ENCODE measurements at places on chromosomes 2 and 18. TPM values are rescaled to one million over a fixed set of nuclear protein-coding genes. Genes with fewer than 3 reads are reported as not detected.
A peak's percentile ranks its signal among the peaks of the same experiment; 100 is the strongest.

- DNase-seq = no peak
- H3K27ac ChIP-seq = no peak overlapping the region
- no peaks in the 10 kb centered on the region for H3K4me1 ChIP-seq
- no peaks in the 10 kb centered on the region for H3K36me3 ChIP-seq
- H3K27me3 ChIP-seq = no peaks in the 10 kb centered on the region
- no peak overlapping the region for H3K4me3 ChIP-seq
Observed at GRCh38 chr2:131580187-131580586, 52.5 kb downstream of the CCDC74A start.

GRCh38 chr18:55795101-55795669 lies 207.2 kb upstream of the TCF4 start:
- H3K27me3 ChIP-seq = no peaks in the 10 kb centered on the region
- no peak overlapping the region for H3K4me3 ChIP-seq
- no peaks in the 10 kb centered on the region for H3K4me1 ChIP-seq
- no peaks in the 10 kb centered on the region for H3K36me3 ChIP-seq
- DNase-seq = no peak

DNA sequence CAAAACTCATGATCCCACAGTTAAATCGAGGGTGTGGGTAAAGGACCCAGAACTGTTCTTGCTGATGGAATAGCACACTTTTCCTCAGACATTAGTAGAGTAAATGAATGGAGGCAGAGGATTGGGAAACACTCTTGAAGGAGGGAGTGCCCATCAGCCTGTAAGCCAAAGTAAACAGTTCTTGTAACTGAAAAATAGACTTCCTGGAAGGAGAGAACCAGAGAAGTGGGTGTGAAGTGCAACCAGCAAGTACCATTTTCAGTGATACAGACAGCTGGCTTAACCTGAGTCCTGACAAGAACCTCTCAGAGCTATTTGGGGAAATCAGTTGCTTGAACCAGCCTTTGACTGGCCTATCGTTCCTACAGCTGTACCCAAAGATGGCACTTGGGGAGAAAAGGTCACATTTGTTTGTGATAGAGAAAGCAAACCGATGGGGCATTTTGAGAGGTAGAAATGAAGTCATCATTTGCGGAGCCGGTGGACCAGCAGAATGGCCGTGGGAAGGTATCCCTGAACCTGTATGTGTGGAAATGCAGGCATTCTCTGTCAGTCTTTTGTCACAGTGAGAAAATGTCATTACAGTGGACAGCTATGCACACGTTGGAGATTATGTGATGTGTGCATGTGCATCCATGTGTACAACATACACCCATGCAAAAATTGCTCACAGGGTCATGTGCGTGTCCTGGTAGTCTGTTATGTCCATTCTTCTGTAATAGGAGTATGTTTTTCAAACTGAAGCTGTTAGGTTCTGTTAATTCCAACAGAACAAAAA lies 17.8 kb downstream of the CRIM1 start:
- no peaks in the 10 kb centered on the region for H3K36me3 ChIP-seq
- H3K27me3 ChIP-seq = no peaks in the 10 kb centered on the region
- peaks cover 44% of the 10 kb centered on the region for H3K4me1 ChIP-seq
- no peak overlapping the region for H3K27ac ChIP-seq
- DNase-seq = no peak

DNA sequence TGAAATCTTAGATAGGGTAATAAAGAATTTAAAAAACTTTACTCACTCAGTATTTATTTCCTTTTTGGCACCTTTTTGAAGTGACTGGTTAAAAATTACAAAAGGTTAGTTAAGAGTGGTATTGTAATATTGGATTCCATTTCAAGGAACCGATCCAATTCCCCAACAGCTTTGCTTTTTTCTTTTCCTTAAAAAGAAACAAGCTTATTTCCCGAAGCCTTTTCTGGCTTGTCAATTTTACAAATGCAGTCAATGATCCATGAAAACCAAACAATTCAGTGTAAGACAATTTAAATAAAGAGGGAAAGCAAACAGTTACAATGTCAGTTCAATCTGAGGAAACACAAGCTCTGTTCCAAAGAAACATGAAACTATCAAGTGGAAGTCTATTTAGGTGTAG lies 200.2 kb downstream of the RIT2 start:
- H3K36me3 ChIP-seq = no peaks in the 10 kb centered on the region
- no peak overlapping the region for H3K4me3 ChIP-seq
- DNase-seq = no peak
- no peaks in the 10 kb centered on the region for H3K27me3 ChIP-seq

DNA sequence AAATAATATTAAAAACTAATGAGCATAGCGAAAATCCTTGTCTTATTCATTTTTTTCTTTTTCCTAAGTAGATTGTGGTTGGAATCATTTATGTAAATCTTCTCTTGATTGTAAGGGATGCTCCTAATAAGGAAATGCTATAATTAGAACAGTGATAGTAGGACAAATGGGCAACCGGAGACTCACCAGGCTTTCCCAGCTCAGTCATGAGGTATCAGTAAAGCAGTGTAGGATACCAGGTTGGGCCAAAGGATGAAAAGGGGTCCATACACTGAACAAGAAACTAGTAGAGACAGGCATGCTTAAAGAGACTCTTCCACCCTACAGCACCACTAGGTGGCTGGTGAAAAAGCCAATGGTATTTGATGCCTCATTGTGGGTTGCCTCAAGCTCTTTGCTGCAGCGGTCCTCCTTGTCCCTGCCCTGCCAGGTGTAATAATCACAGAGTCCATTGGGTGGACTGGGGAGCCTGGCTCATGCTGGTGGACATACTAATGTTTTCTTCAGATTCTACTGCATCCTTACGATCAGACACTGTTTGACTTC lies 71.4 kb upstream of the FAM98A start:
- no peaks in the 10 kb centered on the region for H3K36me3 ChIP-seq
- DNase-seq = no peak
- no peaks in the 10 kb centered on the region for H3K27me3 ChIP-seq

DNA sequence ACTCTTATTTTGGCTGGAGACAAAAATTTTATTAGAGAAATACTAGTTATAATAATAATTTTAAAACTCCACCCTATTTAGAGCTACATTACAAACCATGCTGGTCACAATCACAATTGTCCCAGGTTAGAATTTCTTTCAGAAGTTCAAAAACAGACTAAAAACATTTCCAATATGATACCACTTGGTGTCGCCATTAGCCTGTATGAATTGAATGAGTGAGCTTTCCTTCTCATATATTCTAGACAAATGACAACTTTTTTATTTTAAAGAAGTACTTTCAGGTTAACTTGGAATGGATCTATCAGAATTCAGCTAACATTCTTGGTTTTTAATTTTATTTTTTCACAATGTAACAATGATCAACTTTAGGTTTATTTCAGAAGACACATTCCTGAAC lies 48.0 kb downstream of the SERPINB8 start:
- H3K4me1 ChIP-seq = no peaks in the 10 kb centered on the region
- H3K36me3 ChIP-seq = no peaks in the 10 kb centered on the region
- H3K27ac ChIP-seq = no peak overlapping the region
- no peaks in the 10 kb centered on the region for H3K27me3 ChIP-seq
- no peak overlapping the region for H3K4me3 ChIP-seq

- H3K27ac ChIP-seq = no peak overlapping the region
- no peaks in the 10 kb centered on the region for H3K27me3 ChIP-seq
- H3K36me3 ChIP-seq = no peaks in the 10 kb centered on the region
- no peak overlapping the region for H3K4me3 ChIP-seq
- no peak for DNase-seq
Observed at GRCh38 chr2:15069149-15069548, 436.6 kb downstream of the LRATD1 start.

- no peaks in the 10 kb centered on the region for H3K36me3 ChIP-seq
- H3K4me3 ChIP-seq = no peak overlapping the region
- H3K4me1 ChIP-seq = no peaks in the 10 kb centered on the region
- DNase-seq = no peak
Observed at GRCh38 chr2:56813490-56813889, 629.7 kb downstream of the CCDC85A start.

GRCh38 chr2:39604866-39605265 lies 60.9 kb upstream of the TMEM178A start:
- no peaks in the 10 kb centered on the region for H3K27me3 ChIP-seq
- H3K4me1 ChIP-seq = no peaks in the 10 kb centered on the region
- no peaks in the 10 kb centered on the region for H3K36me3 ChIP-seq
- no peak overlapping the region for H3K4me3 ChIP-seq
- H3K27ac ChIP-seq = no peak overlapping the region

DNA sequence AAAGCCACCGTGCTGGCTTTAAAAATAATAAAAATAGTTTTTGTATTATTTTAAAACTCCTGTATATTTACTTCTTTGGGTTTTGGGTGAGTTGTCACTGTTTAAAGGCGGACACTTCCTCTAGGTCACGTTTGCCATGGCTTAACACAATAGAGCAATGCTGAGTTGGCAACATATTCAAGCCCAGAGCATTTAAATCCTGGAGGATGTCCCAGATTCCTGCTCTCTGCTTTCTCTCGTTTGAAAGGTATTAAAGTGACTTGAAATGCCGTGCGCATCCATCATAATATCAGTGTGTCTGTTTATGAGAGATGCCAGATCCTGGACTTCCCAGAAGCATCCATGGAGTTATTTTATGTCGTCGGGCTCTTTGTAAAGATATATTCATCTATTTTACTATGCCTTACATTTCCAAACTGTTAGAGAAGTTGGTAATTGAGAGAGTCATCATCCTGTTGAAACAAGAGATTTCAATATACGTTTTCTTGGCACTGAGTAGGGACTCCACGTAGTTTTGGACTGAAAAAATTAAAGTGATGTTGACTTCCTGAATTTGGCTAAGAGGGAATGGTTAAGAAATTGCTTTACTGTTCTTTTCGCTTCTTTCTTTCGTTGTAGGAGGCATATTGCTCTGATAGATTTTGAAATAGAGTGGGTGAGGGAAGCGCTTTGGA lies 150.6 kb downstream of the ZNF236 start:
- H3K27me3 ChIP-seq = no peaks in the 10 kb centered on the region
- H3K4me3 ChIP-seq = no peak overlapping the region
- no peak for DNase-seq
- H3K27ac ChIP-seq = no peak overlapping the region
- no peaks in the 10 kb centered on the region for H3K36me3 ChIP-seq

- no peaks in the 10 kb centered on the region for H3K4me1 ChIP-seq
- DNase-seq = no peak
- no peaks in the 10 kb centered on the region for H3K27me3 ChIP-seq
Observed at GRCh38 chr2:231720987-231721966, 13.0 kb downstream of the PTMA start.

GRCh38 chr2:60331115-60331809 lies 222.2 kb downstream of the BCL11A start:
- H3K27me3 ChIP-seq = no peaks in the 10 kb centered on the region
- H3K36me3 ChIP-seq = no peaks in the 10 kb centered on the region
- no peak overlapping the region for H3K27ac ChIP-seq
- H3K4me1 ChIP-seq = no peaks in the 10 kb centered on the region

GRCh38 chr18:62327977-62328376 lies 2.9 kb downstream of the TNFRSF11A start:
- H3K4me1 ChIP-seq = no peaks in the 10 kb centered on the region
- DNase-seq = no peak
- H3K4me3 ChIP-seq = no peak overlapping the region
- no peaks in the 10 kb centered on the region for H3K36me3 ChIP-seq
- H3K27ac ChIP-seq = no peak overlapping the region

DNA sequence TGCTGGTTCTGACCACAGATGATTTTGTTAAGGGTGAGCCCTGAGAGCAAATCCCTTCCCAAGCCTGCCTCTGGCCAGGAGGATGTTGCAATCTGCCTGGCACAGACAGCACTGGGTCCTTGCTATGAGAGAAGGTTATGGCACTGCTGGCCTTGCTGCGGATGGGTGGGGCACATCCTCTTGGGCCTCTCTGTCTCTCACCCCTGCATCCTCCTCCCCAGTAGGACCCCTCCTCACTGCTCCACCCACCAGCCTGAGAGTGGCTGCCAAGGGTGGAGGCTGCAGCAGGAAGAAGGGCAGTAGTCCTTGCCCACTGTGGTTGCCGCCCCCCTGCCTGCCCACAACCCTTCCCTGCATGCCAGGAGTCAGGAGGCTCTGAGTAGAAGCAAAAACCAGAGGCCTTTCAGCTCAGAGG lies 180.9 kb downstream of the ZBTB7C start:
- H3K36me3 ChIP-seq = no peaks in the 10 kb centered on the region
- H3K27me3 ChIP-seq = no peaks in the 10 kb centered on the region
- DNase-seq = no peak
- no peak overlapping the region for H3K4me3 ChIP-seq
- no peak overlapping the region for H3K27ac ChIP-seq
- no peaks in the 10 kb centered on the region for H3K4me1 ChIP-seq

DNA sequence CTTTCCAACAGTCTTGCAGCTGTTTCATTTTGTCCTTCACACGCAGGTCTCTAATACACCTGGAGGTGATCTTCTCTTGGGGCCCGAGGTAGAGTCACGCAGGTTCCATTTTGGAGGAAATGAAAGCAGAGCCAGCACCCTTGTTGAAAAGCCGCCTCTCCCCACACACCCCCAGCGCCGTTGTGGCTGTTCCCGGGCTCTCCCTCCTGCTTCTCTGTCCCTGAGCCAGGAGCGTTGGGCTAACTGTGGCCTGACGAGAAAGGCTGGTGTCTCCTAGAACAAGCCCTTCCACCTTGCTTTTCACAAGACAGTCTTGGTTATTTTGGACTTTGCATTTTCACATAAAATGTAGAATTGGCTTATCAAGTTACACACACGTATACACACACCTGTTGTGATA lies 16.3 kb downstream of the SNED1 start:
- no peaks in the 10 kb centered on the region for H3K27me3 ChIP-seq
- no peaks in the 10 kb centered on the region for H3K36me3 ChIP-seq
- H3K27ac ChIP-seq = no peak overlapping the region
- no peak overlapping the region for H3K4me3 ChIP-seq

DNA sequence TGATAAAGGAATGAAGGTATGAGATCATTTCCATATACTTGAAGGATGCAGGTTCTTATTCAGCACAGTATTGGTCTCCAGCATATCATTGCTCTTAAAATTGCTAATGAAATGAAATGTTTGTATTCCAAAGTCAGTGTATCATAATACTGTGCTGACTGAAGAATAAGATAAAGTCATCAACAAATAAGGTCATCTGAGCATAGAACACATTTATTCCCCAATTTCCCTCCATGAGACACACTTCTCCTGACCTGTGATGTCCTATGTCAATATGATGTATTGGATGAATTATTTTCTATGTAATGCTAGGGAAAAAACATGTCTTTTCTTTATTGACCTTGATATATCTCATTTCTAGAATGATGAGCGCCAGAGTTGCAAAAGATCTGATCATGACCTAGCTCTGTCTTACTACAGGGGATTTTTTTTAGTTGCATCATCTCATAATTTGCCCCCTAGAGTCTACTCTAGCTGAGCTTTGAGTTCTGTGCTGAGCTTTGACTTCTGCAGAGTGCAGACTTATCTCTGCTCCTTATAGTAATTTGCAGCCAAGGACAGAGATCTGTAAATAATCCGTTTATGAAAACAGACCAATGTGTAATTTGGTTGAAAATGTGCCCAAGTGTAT lies 859.8 kb downstream of the TRIB2 start:
- H3K27me3 ChIP-seq = no peaks in the 10 kb centered on the region
- no peaks in the 10 kb centered on the region for H3K36me3 ChIP-seq
- no peak for DNase-seq

GRCh38 chr2:172226244-172227061 lies 123.8 kb upstream of the DLX2 start:
- H3K27me3 ChIP-seq = no peaks in the 10 kb centered on the region
- peaks cover 10% of the 10 kb centered on the region for H3K4me1 ChIP-seq
- no peaks in the 10 kb centered on the region for H3K36me3 ChIP-seq
- peak; percentile 72 for DNase-seq
- no peak overlapping the region for H3K4me3 ChIP-seq

The ANKRD30B gene
- 0.06 TPM for total RNA-seq

The GPN1 gene
- total RNA-seq = 11.9 TPM

The NETO1 gene
- total RNA-seq = not detected

The INHBB gene
- 2.7 TPM for total RNA-seq

The MATN3 gene
- 0.25 TPM for total RNA-seq

The SFTPB gene
- total RNA-seq = not detected

The SCYGR7 gene
- not detected for total RNA-seq

The ZSWIM2 gene
- not detected for total RNA-seq

The AFF3 gene
- 0.69 TPM for total RNA-seq

Measured in pancreas (tissue), 10 donors.